Stimulated activated naive CD4-positive, alpha-beta T cell (primary cell): ENCODE measurements at places on chromosomes 4 and X.

GRCh38 chr4:26632916-26633315, 49.0 kb downstream of the TBC1D19 start:
- no peak for DNase-seq

DNA sequence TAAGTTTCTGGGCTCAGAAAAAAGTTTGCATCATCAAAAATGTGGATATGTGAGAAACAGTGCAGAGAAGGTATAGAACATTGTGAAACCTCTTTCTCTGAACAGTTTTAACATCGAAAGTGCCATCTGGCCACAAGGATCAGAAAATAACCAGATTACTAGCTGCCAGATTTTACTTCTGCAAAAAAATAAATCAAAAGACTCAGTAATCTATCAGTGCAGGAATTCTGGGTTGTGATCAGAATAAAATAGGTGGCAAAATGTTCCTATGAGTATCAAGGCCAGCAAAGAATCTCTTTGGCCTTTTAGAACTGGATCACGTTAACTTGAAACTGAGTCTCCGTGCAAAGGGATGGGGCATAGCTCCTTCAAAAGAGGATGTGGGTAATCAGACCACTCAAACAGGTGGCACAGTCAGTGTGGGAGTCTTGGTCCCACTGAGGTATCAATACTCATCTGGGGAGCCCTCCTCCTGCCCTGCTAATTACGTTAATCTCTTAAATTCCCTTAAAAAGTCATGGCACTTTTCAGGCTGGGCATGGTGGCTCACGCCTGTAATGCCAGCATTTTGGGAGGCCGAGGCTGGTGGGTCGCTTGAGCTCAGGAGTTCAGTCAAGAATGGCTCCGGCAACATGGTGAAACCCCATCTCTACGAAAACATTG, 26.7 kb upstream of the RBM47 start:
- DNase-seq, result no peak

DNA sequence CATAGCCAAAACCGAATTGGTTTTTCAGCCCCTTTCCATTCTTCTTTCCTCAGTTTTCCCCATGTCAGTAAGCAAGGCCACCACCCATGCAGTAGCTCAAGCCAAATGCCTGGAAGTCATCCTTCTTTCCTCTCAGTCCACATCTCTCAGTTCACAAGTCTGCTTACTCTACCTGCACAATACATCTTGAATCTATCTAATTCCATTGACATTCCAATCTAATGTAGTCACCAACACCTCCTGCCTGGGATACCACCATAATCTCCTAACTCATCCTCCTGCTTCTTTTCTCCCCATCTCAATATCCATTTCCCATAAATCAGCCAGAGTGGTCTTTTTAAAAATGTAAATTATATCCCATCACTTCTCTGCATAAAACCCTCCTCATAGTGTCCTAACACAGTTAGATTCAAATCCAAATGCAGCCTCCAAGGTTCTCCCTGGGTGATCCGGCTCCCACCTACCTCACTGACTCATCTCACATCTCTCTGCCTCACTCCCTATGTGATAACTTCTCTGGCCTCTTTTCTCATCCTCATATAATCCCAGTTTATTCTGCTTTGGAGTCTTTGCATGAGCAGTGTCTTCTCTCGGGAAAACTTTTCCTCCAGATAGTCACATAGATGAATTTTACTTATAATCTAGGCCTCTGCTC, 26.9 kb downstream of the KCNIP4 start:
- no peak for DNase-seq

GRCh38 chr4:77097611-77098010, 21.8 kb upstream of the CCNI start:
- no peak for DNase-seq

DNA sequence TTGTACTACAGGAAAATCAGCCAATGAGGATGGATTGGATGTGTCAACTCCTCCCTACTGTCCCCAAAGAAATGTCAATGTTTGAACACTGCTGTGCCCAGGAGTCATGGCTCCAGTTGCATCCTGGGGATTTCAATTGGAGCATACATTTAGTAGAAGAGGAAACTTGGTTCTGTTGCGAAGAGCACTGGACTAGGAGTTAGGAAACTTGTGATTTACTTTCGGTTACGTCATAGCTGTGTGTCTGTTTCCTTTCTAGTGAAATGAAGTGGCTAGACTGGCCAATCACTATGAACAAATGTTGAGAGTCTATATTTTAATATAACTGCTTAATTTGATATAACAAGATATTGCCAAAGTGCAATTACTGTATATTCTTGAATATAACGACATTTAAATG, 35.2 kb downstream of the ARL9 start:
- DNase-seq, result no peak

DNA sequence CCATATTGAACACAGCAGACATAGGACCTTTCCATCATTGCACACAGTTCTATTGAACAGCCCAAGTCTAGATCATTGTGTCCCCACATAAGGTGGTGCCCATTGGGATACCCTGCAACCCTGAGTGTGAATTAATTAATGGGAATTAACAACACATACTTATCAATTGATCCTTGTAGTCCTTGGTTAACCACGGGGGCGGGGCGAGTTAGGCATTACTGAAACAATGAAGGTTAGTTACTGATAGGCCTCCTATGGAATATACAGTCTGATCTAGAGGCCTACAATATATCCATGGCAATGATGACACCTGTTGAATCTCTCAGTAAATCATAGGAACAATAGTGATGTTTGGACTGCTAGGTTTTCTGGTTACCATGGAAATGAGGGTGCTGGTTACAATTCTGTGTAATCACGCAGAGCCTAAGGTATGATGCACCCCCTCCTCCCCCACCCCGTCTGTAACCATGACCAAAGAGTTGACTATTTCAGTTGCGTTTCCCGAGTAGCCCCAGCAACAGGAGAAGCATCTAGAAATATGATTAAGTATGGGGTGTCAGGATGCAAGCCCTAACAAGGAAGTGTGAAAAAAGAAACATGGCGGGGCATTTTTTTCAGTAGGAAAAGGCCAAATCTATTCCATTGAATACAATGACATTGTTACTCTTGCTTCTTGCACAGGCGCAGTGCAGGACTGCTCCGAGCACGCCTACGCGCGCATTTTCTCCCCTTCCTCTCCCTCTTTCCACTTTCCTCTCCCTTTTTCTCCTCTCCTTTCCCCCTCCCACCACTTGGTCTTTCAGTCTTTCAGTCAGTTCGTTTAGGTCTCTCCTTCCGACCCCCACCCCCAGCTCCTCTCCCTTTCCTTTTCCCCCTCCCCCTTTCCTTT, 677 bp upstream of the NONO start:
- peak; percentile 52 for DNase-seq

- DNase-seq, result no peak
Observed at GRCh38 chr4:7826909-7827306, 112.8 kb downstream of the AFAP1 start.

DNA sequence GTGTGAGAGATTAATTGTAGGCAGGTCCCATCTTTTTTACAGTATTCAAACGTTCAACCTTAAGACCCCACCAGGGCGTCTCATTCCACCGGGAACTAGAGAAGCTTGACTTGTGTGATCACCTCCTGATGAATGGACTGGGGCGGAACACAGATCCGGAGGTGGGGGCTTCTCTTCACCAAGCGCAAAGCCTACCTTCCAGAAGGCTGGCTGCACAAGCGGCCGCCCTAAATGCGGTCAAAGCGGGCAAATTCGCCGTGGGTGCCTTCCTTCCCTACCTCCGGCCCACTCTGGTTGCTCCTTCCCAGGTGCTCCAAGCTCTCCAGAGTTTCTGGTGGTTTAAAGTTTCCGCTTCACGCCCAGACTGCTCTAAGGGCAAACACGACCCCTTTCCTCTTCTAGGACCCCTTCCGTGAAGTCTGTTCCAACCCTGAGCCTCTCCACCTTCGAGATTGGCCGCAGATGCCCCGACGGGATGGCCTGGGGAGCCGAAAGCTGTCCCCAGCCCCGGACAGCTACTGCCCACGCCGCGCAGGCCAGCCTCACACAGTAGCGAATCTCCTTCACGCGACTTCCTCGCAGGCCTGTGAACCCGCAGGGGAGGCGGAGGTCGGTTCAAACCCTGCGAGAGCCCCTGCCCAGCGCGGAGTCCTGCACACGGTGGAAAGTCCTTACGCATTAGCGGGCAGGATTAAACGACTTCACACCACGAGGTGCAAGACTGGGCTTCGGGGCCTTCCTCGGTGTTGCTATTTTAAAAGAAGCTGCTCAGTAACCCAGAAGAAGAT, 1.6 kb upstream of the WWC2 start:
- no peak for DNase-seq

DNA sequence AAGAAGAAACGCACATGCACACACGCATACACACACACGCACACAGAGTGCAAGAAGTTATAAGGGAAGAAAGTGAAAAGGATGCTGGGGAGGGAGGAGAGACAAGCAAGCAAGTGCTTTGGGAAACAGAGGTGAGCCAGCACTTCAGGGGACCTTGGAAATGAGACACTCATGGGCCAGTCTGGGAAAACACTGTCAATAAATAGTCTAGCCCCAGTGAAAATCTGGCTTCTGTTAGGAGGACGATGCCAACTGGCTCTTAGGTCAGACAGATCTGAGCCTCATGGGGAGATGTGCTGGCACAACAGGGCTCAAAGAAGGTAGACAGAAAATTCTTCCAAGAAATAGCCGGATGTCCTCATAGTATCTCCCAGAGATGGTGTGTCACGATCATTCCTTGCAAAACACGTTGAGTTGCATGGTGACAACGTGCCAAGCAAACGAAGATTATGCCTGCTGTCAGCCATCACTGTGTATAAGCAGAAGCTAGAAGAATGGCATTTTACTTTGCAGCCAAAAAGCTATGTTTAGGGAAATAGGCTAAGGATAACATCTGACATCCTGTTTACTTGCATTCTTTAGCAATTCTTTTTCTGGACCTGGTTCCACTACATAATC, 557 bp upstream of the ARHGEF6 start:
- DNase-seq, result no peak

DNA sequence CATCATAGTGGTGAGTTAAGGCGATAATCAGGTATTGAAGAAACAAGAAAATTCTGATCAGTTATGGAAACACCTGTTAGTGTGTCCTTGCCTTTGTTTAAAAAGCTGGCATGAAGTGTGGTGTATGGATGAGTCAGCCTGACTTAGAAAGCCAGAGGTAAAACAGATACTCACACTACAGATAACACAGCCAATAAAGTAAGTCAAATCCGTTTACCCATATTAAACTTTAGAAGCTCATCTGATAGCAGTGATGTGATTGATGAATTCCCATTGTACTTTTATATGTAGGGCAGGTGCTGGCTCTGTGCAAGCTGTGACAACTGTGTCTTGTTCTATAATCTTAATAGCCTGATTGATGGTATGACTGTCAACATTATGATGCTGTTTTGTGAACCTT, 1392.7 kb upstream of the IGFBP7 start:
- no peak for DNase-seq

DNA sequence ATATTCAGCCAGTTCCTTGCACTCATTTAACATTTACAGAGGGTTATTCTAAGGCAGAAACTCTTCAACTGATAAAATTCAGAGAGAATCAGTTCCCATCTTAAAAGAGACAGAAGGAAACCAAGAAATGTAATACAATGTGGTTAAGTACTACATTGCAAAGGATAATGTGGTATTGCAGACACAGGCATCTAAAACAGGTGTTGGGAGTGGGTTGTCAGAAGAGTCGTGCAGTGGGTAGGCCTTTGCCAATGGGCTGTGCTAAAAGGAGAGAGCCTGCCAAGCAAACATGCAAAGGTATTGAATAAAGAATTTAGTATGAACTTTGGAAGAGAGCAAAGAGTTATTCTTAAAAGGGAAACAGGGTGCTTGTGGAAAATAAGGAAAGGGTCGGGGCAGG, 1044.4 kb upstream of the DIAPH2 start:
- DNase-seq, result no peak

GRCh38 chrX:150849996-150850720, 48.3 kb downstream of the CD99L2 start:
- DNase-seq, result no peak

DNA sequence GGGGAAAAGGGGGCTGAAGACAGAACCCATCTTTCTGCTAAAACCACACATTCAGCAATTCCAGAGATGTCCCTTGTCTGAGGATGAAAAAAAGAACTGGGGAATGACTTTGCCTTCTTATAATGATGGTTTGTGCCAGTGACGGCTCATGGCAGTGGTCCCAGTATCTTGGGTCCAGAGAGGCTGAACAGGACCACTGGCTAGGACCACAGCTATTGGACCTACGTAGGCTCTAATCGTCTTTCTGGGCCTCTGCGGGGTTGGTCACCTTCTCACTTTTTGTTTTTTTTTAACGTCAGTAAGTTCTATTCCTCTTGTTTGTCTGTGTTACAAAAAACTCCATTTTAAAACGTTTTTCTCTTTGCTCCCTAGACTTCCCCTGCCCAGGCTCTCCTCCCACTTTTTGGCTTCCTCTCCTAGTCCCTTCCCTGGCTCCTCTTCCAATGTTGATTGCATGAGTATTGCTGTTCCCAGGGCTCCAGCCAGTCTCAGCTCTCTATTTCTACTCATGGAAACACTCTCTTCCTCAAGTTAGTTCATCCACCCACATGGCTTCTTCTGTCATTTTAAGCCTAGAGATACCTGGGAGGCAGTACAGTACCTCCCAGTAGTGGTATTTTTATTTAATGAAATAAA, 52.6 kb upstream of the STX18 start:
- DNase-seq, result no peak

GRCh38 chrX:132463411-132463810, 25.4 kb downstream of the MBNL3 start:
- peak; percentile 3 for DNase-seq
